ENCODE measurements at places on chromosomes 2 and 18. TPM values are rescaled to one million over a fixed set of nuclear protein-coding genes. Genes with fewer than 3 reads are reported as not detected.

GRCh38 chr2:120750488-120751210, 15.0 kb downstream of the GLI2 start:
- no peaks in the 10 kb centered on the region for H3K36me3 ChIP-seq
- peaks cover 10% of the 10 kb centered on the region for H3K4me1 ChIP-seq
- DNase-seq: no peak
- H3K27ac ChIP-seq: no peak overlapping the region
- no peak overlapping the region for H3K4me3 ChIP-seq

MAT2A gene
- total RNA-seq: 302 TPM

DNA sequence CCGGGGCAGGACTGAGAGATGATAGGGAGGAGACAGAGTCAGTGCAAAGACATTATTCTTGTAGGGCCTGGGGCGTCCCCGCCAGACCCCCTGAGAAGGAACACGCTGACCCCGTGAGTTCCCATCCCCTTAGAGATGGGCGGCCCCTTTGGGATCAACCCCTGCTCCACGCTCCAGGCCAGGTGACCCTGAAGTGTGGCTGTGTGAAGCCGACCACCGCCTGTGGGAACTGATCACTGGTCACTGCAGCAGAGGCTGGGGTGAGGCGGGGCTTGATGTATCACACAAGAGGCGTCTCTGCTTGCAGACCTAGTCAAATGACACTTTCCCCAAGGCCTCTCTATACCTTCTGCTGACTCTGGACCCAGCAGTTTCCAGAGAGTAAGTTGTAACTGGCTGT, 157.4 kb upstream of the TWIST2 start:
- no peak for DNase-seq
- no peak overlapping the region for H3K27ac ChIP-seq
- peaks cover 4% of the 10 kb centered on the region for H3K27me3 ChIP-seq
- H3K4me1 ChIP-seq: no peaks in the 10 kb centered on the region

- DNase-seq: no peak
- H3K27me3 ChIP-seq: no peaks in the 10 kb centered on the region
- no peak overlapping the region for H3K4me3 ChIP-seq
Observed at GRCh38 chr2:211033765-211034164, 477.4 kb downstream of the CPS1 start.

All from glutamatergic neuron (in vitro differentiated cells).